G401 (cell line): ENCODE measurements at places on chromosomes 7 and 10. TPM values are rescaled to one million over a fixed set of nuclear protein-coding genes. Genes with fewer than 3 reads are reported as not detected.

Gene LIPF
- total RNA-seq, result not detected in 2 replicates

DNA sequence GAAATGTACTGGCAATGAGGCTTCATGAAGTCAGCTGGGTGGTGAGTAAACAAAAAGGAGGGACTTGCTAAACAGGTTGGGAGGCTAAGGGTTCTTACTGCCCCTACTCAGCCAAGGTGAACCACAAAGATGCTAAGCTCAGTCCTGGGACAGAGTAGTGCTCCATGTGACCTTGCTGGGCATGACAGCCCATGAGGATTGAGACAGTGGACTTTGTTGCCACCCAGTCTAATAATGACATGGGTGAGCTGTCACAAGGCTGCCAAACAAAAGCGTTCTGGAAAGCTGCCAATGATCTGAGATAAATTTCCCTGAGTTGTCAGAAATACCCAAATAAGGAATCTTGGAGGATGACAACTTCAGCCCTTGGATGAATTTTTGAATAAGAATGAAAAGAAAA is 75.2 kb downstream of the CLEC2L start:
- DNase-seq, result no peak

- no peak for DNase-seq
Measured at GRCh38 chr10:82938331-82938730, 1063.3 kb downstream of the NRG3 start.

Gene SCRN1
- total RNA-seq, result 77.4 and 101 TPM in 2 replicates

GRCh38 chr7:69489533-69489932 is 108.7 kb upstream of the AUTS2 start:
- DNase-seq, result no peak

- no peak for DNase-seq
Measured at GRCh38 chr10:12588091-12588860, 238.9 kb downstream of the CAMK1D start.

DNA sequence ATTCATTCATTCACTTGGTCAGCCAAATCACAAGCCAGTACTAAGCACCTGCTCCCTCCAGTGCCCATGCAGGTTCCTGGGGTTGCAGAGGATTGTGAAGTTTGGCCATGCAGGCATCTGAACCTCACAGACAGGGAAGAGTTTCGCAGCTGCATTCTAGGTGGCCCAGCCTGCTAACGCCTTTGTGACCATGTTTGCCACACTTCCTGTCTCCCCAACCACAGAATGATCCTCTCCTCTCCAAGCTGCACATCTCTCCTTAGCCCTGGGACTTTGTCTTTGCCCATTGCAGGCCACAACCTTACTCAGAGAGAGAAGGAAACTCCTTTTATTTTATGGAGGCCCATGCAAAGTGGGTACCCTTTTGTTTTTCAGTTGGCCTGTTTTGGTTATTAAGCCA is 31.8 kb downstream of the EPDR1 start:
- DNase-seq, result no peak

- no peak for DNase-seq
Measured at GRCh38 chr7:47483604-47484273, 98.2 kb downstream of the TNS3 start.

- no peak for DNase-seq
Measured at GRCh38 chr7:3778345-3778744, 477.3 kb downstream of the SDK1 start.

- no peak for DNase-seq
Measured at GRCh38 chr7:15967121-15967520, 280.6 kb upstream of the MEOX2 start.

Gene ANXA8L1
- total RNA-seq, result not detected in 2 replicates

GRCh38 chr7:27889800-27890199 is 149.8 kb downstream of the TAX1BP1 start:
- no peak for DNase-seq

DNA sequence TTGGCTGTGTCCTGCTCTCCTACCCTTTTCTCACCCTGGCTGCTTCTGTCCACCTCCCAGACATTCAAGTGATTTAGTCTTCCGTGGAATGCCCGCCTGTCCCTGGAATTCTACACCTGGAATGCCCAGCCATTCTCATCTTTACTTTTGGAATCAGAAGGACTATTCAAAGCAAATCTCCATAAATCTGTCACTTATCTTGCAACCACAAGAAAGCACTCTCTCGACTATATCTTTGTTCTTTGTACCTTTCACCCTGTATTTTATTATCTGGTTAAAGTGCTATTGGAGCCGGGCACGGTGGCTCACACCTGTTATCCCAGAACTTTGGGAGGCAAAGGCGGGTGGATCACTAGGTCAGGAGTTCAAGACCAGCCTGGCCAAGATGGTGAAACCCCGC is 79.3 kb upstream of the KMT2E start:
- no peak for DNase-seq
